AML-193 (cell line): ENCODE measurements at places on chromosomes 12 and 14.

DNA sequence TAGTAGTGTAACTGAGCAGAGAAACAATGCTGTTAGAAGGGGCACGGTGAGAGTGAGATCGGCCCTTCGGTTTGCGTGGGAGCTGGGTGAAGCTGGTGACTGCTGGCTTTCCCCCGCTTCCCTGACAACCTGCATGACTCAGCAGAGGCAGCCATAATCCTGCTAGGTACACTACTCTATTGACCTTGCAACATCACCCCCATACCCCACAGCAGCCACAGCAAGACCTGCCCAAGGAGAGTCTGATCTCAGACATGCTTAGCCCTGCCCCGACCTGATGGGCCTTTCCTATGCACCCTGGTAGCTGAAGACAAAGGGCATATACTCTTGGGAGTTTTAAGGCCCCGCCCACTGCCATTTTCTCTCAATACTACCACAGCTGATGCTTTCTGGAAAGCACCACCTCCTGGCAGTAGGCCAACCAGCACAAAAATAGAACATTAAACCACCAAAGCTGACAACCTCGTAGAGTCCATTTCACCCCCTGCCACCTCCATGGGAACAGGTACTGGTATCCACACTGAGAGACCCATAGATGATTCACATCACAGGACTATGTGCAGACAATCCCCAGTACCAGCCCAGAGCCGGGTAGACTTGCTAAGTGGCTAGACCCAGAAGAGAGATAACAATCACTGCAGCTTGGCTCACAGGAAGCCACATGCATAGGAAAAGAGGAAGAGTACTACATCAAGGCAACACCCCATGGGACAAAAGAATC lies 75.9 kb upstream of the RGS6 start:
- no peak for DNase-seq

- no peak for DNase-seq
Measured at GRCh38 chr12:25553098-25553497, at the start of gene LMNTD1. LMNTD1 (minus strand) TSS chr12:25553283; CDS start chr12:25552959, 324 bp downstream.

GRCh38 chr14:92680781-92681650 lies 67.4 kb downstream of the LGMN start:
- DNase-seq = peak; percentile 35

- no peak for DNase-seq
Measured at GRCh38 chr12:54299515-54300224, 1.1 kb downstream of the NFE2 start.

DNA sequence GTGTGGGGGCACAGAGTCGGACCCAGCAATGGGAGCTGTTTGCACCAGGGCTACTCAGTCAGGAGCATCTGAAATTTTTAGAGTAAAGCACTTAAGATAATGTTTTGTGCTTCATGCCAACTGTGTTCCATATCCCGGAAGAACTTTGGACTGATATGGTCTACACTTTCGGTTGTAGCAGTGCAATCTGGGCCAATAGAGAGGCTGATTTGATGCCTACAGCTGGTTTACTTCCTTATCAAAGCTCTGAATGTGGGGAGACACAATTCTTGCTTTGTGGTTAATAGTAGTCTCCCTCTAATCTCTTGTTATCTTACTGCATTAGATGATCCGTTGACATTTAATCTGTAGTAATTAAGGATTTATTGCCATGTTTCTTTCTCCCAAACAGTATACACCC lies 7.8 kb upstream of the VDR start:
- no peak for DNase-seq

- no peak for DNase-seq
Measured at GRCh38 chr14:51682411-51682810, 30.7 kb downstream of the FRMD6 start.

GRCh38 chr12:100186071-100186470 lies 14.5 kb upstream of the ACTR6 start:
- no peak for DNase-seq
